ENCODE measurements at places on chromosomes 7 and 10.
A peak's percentile ranks its signal among the peaks of the same experiment; 100 is the strongest.

- DNase-seq, result no peak
Observed at GRCh38 chr7:153588586-153588985, 463.6 kb upstream of the DPP6 start.

DNA sequence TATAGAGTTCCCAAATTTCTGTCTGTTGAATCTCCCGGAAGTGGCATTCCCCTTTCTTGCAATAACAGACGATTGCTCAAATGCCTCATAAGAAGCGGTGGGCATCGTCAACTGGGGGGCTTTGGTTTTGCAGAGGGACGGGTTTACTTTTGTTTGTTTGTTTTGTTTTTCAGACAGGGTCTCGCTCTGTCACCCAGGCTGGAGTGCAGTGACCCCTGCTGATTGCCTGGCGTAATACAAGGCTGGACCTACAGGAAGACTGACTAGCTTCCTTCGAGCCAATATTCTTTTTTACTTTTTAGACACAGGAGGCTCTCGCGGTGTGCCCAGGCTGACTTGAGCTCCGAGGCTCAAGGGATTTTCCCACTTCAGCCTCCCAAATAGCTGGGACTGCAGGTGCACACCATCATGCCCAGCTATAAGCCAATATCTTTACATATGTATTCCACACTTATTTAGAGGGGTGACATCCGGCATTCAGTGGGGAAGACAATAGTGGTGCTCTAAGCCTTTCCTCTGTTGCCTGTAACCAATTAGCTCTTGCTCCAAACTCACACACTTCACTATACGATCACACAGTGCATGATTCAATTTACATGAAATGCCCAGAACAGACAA is 58.1 kb downstream of the FHIP2A start:
- peak; percentile 55 for DNase-seq

- no peak for DNase-seq
Observed at GRCh38 chr7:14179781-14180180, 190.3 kb upstream of the ETV1 start.

DNA sequence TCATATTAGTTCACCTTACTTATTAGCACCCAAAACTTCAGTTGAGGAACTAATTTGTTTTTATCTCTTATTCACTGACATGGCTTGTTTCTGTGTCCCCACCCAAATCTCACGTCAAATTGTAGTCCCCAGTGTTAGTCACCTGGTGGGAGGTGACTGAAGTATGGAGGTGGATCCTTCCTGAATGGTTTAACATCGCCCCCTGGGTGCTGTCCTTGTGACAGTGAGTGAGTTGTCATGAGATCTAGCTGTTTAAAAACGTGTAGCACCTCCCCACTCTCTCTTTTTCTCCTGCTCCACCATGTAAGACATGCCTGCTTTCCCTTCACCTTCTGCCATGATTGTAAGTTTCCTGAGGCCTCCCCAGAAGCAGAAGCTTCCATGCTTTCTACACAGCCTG is 75.0 kb upstream of the HECTD2 start:
- no peak for DNase-seq

DNA sequence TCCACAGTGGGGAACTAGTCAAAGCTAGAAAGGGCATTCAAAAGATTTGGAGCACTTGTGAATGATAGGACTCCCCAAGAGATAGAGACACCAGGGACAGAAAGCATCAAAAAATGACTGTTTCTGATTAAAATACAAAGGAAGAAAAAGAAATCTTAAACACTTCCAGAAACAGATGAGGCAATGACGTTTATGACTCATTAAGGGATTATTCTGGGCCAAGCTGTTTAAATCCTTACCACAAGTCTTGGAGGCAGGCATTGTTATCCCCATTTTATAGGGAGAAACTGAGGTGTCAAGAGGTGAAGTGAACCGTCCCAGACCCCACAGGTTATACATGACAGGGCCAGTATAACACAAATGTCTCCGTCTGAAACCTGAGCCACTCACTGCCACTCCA is 68.3 kb upstream of the AMPH start:
- DNase-seq, result no peak

- DNase-seq, result peak; percentile 76
Observed at GRCh38 chr10:69092959-69093850, 5.3 kb downstream of the SRGN start.

DNA sequence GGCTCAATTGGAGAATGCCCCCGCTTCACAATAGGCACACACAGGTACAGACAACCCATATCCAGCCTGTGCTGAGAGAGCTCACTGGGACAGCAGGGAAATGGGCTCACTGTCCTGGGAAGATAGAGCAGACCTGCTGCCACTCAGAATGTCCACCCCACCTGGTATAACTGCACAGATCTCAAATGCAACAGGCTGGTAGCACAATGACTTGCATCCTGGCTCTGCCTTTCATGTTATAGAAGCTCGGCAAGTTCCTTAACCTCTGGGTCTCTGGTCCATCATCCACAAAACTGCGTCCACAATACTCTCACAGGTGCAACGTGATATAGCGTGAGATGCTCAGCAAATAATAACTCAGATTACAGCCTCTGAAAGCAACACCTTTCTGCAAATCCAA is 295.4 kb downstream of the GRID1 start:
- no peak for DNase-seq

- no peak for DNase-seq
Observed at GRCh38 chr7:55307123-55307916, 57.8 kb upstream of the LANCL2 start.

DNA sequence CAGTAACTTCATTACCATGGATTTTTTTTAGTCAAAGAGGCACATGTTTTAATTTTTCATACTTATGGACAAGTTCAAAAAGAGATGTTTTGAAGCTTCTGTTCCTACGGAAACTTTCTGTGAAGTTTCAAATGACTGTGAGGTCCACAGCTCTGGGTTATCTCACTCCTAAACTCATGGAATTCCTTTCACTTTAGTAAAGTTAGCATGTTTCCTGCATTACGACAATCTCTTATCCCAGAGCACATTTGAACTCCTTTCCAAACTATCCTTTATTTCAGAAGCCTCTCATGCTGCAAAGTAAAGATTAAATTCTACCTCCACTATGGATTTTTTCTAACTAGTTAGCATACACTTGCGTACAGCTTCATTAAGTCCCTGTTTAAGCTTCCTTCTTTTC is 15.3 kb upstream of the ADD3 start:
- DNase-seq, result no peak

DNA sequence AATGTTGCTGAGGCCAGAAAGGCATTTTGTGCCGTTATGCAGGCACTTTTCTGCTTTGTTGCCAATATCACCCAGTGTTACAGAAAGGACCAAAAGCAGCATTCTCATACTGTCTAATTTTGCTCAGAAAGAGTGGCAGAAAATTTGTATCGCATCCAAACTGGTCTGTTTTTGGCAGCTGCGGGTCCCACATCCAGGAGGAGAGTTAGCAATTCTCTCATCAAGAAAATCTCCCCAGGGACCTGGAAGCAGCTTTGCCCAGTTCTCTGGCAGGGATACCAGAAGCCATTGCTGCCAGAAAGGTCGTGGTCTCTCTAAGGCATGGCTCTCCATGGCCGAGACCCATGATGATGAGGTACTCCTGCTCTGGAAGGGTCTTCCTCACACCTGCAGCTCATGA is 489.2 kb upstream of the ZMIZ1 start:
- DNase-seq, result no peak

DNA sequence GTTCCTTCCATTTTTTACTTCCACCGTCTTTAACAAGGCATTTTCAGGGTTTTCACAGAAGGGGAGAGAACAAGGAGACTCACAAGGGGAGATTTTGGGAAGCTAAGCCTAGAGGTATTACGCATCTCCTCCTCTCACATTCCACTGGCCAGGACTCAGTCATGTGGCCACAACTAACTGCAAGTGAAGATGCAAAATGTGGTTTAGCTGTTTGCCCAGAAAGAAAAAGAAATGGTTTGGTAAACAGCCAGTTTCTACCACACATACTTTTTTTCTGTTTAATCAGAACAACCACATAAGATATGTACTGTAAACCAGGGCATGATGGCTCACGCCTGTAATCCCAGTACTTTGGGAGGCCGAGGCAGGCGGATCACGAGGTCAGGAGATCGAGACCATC is 21.4 kb upstream of the HELLS start:
- DNase-seq, result no peak

DNA sequence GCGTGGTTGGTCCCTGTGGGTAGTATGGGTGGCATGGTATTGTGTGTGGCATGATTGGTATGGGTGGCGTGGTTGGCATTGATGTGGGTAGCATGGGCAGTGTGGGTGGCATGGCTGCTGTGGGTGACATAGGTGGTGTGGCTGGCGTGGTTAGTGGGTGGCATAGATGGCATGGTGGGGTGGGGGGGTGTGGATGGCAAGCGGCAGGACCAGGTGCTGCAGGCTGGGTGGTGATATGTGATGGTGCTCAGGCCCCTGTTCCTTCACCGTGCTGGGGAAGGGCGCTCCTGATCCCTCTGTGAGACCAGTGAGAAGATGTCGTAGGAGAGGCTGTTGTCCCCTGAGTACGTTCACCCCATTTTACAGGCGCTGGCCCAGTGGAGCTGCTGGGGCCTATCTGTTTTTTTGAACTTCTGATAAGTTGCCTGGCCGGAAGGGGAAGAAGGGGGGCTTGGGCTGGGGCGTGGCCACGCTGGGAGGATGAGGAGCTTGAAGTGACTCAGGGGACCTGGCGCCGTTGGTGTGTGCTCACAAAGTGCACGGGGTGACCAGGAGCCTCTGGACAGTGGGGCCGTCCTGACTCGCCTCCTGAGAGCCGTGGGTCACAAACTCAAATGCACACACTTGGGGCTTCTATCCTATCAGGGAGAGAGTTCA is 17.5 kb downstream of the INPP5A start:
- no peak for DNase-seq

GRCh38 chr10:129626796-129627435 is 159.9 kb downstream of the MGMT start:
- DNase-seq, result no peak

DNA sequence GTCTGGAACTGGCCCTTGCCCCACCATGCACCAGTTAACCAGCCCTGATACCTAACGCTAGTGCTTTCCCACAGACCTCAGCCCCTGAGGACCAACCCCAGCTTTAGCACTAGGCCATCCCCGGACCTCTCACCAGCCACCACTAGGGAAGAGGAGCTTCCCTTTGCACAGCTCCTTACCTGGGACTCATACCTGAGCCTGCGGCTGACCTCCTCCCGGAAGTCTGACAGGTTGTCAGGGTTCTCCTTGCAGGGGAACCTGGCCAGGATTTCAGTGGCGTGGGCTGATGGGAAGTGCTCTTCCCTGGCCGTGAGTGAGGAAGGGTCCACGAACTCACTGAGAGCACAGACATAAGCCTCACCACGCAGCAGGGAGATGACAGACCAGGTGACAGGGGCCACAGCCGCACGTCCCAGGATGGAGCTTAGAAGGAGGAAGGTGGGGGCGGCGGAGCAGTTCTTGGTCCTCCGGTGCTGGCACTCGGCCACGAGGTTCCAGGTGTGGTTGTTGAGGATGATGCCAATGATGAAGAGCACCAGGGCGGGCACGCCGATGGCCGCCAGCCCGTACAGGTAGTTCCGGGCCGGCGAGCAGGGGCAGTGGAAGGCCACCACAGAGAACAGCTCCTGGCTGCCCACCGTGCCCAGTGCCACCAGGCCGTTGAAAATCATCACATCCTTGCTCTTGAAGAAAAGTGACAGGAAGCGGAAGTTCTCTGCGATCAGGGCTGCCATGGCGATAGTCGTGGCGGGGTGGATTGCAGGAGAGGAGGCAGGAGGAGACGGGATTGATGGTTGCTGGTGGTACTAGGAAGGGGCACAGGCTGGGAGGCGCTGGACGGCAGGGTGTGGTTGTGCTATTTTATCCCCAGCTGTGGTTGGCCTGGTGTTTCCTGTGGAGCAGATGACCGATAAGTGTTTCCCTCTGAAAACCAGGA is 2.7 kb downstream of the CALHM2 start:
- no peak for DNase-seq

GRCh38 chr7:108137040-108137439 is 6.9 kb upstream of the LAMB4 start:
- DNase-seq, result no peak

DNA sequence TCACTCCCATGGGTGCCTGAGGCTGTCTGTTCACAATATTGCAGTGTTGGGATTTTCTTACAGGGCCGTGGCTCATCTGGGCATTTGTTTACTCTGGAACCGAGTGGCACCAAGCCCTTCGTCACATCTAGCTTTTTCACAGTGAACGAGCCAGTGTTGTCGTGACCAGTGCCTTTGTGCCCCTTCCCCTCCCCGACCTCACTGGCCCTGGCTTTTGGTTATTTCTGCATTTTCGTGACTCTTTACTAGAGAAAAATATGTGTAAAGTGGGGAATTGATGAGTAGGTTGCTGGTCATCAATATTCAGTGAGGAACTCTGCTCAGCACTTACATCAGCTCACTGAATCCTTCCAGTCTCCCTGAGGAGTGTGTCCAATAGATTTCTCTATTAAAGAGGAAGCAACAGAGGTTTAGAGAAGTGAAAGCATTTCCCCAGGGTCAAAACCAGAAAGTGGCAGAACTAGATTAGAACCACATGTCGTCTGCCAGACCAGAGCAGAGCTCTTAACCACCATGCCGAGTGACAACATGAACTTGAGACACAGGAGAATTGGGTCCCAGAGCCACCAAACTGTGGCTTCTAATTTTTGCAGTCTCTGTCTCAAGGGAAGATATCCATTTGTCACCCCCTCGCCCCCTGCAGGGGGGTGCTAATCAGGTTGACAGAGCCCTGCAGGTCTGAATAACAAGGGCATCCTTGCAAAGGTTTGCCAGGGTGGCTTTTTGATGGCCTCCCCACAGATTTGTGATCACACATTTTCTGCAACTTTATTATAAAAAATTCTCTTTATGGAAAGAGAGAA is 125.3 kb downstream of the CHN2 start:
- no peak for DNase-seq

- no peak for DNase-seq
Observed at GRCh38 chr7:88437132-88437531, 130.4 kb upstream of the STEAP4 start.

GRCh38 chr7:46747869-46748576 is 827.0 kb upstream of the IGFBP3 start:
- DNase-seq, result peak; percentile 92

DNA sequence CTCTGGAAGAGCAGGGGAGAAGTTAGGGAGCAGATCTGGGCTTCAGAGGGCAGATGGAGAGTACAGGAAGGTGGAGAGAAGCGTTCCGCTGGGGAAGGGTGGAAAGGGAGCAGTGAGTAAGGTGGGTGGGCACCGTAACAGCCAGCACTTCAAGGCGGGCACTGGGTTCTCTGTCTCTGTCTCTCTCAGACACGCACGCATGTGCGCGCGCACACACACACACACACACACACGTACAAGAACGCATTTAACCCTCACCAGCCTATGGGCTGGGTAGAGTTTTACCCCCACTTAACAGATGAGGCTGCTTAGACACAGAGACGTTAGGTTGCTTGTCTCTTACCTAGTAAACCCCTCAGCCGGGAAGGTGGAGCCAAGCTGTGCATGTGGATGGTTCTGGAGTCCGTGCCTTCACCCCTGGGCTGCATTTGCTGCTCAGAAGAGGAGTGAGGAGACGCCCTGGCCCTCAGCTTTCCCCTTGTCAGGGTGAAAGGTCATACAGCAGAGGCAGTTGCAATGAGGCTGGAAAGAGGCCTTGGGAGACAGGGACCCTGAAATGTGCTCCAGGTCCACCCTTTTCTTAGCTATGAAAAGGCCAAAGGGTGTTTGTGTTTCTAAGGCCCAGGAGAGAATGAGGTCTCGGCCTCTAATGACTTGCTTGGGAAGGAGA is 16.0 kb downstream of the ADCYAP1R1 start:
- DNase-seq, result no peak

Data from foreskin melanocyte (primary cell).